ENCODE measurements at places on chromosomes 13 and 19. TPM values are rescaled to one million over a fixed set of nuclear protein-coding genes. Genes with fewer than 3 reads are reported as not detected.
A peak's percentile ranks its signal among the peaks of the same experiment; 100 is the strongest.

DNA sequence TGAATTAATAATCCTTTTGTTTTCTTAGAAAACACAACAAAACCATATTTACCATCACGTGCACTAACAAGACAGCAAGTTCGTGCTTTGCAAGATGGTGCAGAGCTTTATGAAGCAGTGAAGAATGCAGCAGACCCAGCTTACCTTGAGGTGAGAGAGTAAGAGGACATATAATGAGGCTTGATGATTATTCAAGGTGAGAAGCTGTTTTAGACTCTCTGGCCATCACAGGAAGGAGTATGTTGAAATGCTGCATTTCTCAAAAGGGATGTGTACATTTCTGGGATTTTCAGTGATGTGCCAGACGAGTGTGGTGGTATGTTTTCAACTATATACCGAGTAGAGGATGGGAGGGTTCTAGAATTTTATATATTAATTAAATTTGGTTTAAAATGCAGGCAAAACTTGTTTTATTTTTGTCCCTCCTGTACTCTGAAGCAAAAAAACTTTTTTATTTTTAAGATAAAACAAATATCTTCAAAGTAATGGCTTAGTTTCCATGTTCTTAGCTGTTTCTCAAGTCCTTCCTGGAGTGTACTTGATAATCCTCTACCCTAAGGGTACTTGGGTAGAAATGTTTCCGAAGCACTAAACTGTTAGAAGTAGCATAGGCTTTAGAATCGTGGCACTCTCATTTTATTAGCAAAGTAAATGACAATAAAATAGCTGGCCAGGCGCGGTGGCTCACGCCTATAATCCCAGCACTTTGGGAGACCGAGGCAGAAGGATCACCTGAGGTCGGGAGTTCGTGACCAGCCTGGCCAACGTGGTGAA lies 51.1 kb downstream of the N4BP2L1 start:
- no peak for DNase-seq

GRCh38 chr13:82713687-82714405 lies 1168.4 kb downstream of the SLITRK1 start:
- no peak for DNase-seq

GRCh38 chr13:61084988-61085387 lies 330.7 kb downstream of the PCDH20 start:
- DNase-seq = no peak

EXOC3L2 gene
- 1.0 TPM for total RNA-seq

- peak; percentile 90 for DNase-seq
Measured at GRCh38 chr13:110371550-110372465, 64.7 kb downstream of the COL4A2 start.
